ENCODE measurements at places on chromosomes 16 and 17. TPM values are rescaled to one million over a fixed set of nuclear protein-coding genes. Genes with fewer than 3 reads are reported as not detected.

Gene KRTAP3-2
- total RNA-seq = not detected

Gene HLF
- 18.3 TPM for total RNA-seq

Gene CDH13
- 2.0 TPM for total RNA-seq

Gene SPATA2L
- total RNA-seq = 29.6 TPM

Gene KRT33A
- total RNA-seq = not detected

- DNase-seq = no peak
These were observed 41.3 kb upstream of the SIAH1 start for GRCh38 chr16:48426244-48427141.
